Left lobe of liver (tissue), 2 donors: ENCODE measurements at places on chromosomes 1 and 21.

DNA sequence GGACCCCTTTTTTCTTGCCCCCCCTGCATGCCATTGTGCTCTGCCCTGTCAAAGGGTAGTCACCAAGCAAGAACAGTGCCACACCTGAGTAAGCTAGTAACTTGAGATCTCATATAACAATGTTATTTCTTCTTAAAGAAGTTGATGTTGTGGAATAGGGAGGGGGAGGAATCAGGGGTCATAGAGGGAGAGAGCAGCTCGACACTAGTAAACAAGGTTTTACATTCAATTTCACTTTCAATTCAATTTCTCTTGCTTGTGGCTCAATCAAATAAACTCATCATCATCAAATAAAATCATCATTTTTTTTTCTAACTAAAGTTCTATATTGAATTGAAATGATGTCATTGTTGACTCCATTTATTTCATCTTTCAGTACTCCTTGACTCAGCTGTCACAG, 106.4 kb downstream of the CRB1 start:
- no peak for DNase-seq

- no peak for DNase-seq
Measured at GRCh38 chr21:39071623-39072214, 111.5 kb downstream of the PSMG1 start.

- no peak for DNase-seq
Measured at GRCh38 chr21:41664881-41665765, 101.7 kb downstream of the RIPK4 start.

DNA sequence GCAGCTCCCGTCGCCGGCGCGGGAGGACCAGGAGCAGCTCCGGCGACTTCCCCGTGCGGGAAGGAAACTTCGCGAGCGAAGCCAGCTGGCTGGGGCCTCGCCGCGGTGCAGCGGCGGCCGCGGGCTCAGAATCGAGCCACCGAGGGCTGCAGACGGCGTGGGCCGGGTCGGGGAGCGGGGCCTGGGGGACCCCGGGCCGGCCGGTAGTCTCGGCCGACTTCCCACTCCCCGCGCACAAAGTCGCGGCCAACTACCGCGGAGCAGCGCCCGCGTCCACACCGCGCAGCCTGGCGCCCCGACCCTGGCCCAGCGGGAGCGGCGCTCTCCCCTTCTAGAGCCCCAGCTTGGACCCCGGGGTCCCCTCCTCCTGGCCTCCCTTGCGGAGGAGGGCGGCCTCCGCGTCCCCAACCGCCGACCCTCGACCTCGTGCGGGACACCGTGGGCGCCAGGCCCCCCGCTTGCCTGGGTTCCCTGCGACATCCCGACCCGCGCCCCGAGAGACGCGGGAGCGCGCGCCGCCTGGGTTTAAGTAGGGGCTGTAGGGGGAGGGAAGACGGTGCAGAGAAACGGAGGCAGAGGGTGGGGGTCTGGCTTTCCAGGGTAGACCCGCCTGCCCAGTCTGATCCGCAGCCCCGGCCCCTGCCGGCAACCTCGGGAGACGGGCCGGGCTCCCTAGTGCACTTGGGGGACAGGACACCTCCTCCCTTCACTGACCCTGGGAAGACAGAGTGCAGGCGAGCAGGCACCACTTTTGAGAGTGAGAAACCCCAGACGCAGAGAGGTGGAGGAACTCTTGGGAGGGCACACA, 4.7 kb downstream of the PRDM16 start:
- no peak for DNase-seq

DNA sequence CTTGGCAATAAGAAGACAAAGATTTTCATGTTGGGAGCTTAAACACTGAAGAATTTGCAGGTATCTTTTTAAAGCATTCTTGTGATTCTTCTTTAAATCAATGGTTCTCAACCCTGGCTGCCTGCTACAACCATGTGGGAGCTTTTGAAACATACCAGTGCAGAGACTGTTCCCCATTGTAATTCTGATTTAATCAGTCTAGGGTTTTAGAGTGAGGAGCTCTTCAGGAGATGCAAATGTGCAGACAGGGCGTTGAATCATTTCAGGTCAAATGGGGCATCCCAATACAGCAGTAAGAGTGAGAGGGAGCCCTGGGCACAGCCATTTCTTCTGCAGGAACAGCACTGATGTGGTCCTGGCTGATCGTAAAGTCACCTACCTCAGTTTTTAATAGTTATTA, 24.3 kb downstream of the KCNJ6 start:
- no peak for DNase-seq

DNA sequence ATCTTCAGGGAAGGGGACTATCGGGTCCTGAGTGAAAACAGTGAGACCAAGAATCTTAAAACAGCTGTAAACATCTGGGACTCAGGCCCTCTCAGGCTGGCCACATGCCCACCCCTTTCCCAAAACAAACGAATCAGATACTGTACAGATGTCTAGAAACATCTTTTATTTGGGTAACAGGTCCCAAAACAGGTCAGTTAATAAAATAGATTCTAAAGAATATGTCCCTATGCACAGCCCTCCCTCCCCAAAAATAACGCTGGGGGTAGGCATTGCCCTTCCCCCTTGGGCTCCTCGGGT, 499 bp upstream of the CRTC2 start:
- DNase-seq: no peak

GRCh38 chr1:186566140-186566855, 105.4 kb upstream of the PDC start:
- DNase-seq: no peak

DNA sequence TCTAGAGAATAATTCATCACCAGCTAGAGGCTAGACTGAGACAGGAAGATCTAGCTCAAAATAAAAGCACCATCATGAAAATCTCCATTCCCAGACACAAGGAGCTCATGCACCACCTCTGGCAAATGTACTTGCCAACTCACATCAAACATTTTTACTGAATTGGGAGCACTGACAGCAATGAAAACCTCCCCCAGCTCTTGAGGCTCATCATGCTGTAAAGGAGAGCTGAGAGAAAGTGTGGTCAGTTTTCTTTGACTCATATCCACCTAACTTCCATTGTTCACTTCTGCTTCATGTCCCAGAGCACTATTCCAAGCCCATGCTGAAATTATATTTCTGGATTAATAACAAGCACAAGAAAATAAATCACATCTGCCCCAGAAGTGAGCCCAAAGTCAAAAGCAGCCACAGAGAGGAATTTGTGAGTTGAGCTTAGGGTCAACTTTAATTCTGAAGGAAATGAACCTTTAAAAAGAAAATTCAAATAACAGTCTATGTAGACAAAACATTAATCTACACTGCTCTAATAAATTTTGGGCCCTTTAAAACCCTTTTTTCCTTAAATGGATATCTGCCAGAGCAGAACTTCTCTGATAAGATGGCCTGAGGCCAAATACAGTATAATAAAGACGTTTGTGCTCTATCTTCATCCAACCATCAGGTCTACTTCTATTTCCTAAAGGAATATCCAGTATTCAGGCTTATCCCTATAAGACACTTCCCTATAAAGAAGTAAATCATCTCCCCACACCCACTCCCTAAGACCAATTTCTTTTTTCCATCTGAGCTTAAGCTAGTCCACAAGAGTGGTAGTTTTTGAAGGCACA, 85.9 kb upstream of the ADAM30 start:
- no peak for DNase-seq

DNA sequence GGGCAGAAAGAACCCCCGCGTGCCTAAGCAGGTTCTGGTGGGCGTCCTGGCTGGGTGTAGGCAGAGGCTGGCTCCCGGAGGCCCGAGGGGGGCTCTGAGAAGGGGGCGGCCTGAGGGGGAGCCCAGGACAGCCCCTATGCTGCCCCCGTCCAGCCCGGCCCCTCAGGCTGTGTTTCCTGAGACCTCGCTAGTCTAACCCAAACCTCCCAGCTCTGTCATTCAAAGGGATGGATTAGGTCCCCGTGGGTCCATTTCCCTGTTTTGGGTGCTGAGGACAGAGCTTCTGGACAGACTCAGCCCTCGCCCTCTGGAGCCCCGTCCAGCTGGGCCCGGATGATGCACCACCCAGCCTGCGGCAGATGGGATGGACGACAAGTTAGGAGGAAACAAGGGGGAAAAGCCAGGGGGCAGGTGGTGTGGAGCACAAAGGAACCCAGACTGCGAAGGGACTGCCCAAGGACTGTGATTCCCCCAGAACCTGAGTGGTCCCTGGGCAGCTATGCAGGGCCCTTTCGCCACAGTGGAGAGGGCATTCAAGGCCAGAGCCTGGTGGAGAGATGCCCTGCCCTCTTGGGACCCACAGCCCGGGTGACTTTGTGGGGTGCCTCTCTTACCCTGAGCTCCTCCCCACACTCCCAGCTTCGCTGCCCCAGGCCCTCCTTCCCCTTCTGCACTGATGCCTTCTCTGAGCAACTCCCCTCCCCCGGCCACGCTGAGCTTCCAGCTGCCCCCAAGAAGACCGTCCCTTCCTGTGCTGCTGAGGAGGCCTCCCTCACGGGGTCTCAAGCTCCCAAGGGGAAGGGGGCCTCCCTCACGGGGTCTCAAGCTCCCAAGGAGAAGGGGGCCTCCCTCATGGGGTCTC, 2.8 kb downstream of the HES4 start:
- DNase-seq: no peak

DNA sequence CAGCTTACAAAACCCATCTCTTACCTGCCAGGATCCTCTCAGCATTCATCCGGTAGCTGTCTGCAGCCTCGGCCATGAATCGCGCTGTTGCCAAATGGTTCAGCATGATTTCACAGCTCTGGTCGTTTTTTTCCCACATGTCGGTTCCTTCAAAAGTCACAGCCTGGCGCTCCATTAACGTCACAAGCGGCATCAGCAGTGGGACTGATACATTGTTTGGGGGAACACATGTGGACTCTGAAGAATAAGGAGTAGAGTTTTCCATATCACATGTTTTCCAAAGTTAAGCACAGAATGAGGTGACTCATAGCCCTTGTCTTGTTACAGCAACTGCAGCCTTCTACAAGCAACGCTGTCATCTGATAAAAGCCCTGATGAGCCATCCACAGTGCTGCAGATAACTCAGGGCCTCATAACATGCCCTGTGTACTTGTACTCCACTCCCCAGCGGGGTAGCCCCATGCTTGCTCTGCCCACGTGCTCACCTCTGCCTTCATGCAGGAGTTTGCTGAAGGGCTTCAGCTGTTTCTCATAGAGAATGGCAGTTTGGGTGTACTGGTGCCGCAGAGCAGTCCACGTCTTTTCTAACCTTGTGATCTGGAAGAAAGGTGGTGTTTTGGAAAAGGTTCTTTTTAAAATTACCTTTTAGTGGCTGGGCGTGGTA, 114.2 kb downstream of the BCAR3 start:
- no peak for DNase-seq

DNA sequence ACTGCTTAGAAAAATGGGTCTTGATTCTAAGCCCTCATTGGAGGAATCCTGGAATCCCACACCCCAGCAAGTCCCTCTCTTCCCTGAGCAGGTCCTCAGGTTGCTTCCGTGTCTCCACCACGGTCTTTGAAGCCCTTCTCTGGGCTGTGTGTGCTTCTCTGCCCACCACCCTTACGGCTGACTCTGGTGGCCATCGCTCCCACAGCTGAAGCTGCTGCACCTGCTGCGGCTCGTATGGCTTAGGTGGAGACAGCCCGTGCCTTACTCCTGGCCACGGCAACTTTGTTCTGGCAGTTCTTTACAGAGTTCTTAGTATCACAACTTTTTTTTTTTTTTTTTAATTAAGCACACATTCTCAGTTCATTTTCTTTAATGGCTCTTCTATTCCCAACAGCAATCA, 10.9 kb upstream of the KIF26B start:
- no peak for DNase-seq

GRCh38 chr1:59697150-59697800, 117.5 kb upstream of the HOOK1 start:
- DNase-seq: no peak

DNA sequence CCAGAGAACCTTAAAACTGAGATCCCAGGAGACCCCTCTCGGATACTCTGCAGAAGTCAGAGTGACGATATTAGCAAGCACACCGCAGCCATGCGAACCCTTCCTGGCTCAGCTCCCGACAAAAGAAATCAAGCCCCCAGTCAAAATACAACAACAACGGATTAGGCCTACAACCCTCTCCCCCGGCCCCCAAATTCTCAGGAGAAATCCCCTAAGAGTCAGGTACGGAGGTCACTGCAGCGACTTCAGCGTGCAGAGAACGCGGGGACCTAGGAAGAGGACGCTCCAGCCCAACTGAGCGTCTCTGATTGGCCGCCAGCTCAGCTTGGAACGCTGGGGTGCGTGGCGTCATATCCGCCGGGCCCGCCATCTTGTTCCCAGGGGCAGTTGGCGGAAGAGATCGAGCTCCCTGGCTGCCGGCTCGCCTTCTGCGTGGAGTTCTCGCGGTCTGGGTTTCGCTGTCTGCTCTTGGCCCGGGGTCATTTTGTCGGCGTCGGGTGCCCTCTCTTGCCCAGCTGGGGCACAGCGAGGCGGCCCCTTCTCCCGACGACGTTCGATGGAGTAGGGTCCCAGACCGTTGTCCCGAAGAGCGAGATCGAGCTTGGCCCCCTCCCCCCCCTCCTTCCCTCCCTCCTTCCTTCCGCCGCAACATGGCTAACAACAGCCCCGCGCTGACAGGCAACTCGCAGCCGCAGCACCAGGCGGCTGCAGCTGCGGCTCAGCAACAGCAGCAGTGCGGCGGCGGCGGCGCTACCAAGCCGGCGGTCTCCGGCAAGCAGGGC, at the start of gene PRPF38B:
Gene PRPF38B, plus strand, starts transcription at position 369 of the 782 bp plus-strand sequence. Its CDS starts 282 bp downstream, at position 651.
- DNase-seq: peak; percentile 95

DNA sequence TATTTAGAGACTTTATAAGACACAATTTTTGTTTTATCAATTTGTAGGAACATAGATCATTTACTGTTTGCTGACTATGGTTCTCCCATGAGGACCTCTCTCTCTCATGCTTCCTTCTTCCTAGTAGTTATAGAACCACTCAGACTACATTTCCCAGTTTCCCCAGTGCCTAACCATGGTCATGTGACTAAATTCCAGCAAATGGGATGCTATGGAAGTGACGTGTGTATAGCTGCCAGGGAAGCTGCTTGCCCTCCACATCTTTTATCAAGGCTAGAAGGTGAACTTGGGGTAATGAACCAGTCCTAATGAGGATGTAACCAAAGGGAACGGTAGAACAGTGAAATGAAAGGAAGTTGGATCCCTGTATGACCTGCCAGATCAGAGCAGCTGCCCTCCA, 184.0 kb downstream of the MIS18A start:
- no peak for DNase-seq

GRCh38 chr1:21051177-21051825, 125.4 kb downstream of the EIF4G3 start:
- DNase-seq: no peak

GRCh38 chr1:19466112-19466561, 19.2 kb downstream of the CAPZB start:
- no peak for DNase-seq

- DNase-seq: peak; percentile 19
Measured at GRCh38 chr1:54816951-54817350, 15.8 kb upstream of the TTC22 start.

GRCh38 chr1:61132645-61133334, 50.4 kb downstream of the NFIA start:
- no peak for DNase-seq

DNA sequence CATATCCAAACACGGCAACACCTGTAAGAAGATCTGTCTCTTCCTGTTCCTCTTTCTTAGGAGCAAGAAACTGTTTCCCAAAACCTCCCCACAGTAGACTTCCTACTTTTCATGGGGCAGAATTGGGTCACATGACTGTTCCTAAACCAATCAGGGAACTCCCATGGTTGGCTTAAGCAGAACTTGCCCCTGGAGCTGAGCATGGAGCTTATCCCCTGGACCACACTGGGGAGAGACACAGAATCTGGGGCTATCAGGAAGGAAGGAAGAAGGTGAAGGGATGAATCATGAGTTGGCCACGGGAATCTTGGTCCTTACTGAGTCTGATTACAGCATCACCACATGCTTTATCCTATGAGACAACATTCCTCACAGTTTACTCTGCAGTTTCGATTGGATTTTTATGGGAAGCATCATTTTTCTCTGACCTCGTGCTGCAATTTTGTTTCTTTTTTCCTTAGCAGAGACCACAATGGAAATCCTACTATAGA, 81.8 kb downstream of the CDC7 start:
- no peak for DNase-seq

- DNase-seq: no peak
Measured at GRCh38 chr1:158371188-158371953, 17.7 kb downstream of the CD1E start.
